ENCODE measurements at places on chromosomes 7 and 10. TPM values are rescaled to one million over a fixed set of nuclear protein-coding genes. Genes with fewer than 3 reads are reported as not detected.
A peak's percentile ranks its signal among the peaks of the same experiment; 100 is the strongest.

The PTF1A gene
- not detected for total RNA-seq

The PRSS37 gene
- total RNA-seq, result not detected

DNA sequence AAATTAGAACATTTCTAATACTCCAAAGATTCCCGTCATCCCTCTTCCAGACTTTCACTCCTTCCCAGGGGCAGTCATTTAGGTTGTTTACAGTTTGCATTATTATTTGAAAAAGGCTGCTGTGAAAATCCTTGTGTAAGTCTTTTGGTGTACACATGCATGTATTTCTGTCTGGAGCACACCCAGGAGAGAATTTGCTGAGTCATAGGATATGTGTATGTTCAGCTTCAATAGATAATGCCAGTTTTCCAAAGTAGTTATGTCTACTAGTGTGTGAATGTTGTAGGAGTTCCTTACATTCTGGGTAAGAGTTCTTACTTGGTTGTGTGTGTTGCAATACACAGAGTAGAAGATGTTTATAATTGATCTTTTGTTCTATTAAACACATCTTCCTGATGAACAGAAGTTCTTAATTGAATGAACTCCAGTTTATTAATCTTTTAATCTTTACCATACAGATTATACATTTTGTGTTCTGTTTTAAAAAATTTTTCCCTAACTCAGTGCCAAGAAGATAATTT, 25.3 kb downstream of the CROT start:
- DNase-seq, result peak; percentile 5

- no peak for DNase-seq
These were observed 70.4 kb downstream of the FAM185A start for GRCh38 chr7:102819151-102819550.

DNA sequence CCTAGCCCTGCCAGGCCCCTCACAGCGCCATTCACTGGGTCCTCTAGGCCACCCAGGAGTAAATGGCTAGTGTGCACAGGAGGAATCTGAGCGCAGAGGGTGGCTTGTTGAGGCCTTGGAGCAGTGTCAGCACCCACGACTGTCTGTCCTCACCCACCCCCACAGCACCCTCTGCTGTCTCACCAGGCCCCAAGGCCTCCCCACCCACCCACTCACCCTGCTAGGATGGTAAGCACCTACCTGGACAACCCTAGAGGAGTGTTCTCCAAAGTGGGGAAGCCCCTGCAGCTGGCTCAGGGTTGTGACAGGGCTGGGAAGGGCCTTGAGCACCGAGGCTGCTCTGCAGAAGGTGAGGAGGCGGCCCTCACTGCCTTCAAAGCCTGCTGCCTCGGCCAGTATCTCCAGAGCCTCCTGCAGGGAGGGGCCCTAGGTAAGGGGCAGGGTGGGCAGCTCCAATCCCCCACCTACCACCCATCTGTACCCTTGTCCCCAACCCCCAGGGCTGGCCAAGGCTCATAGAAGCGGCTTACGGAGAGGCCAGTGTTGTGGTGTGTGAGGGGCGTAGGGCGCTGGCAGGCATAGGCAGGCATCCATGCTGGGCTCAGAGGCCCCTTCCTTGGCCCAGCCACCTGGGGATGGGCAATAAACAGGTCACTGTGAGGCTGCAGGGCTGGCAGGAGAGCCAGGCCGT, 2.9 kb downstream of the POLM start:
- no peak for DNase-seq

- DNase-seq, result no peak
These were observed 52.5 kb downstream of the FAS start for GRCh38 chr10:89043052-89043451.

- DNase-seq, result no peak
These were observed 32.3 kb downstream of the RAB18 start for GRCh38 chr10:27536437-27536836.

GRCh38 chr7:82275342-82275741, 168.2 kb downstream of the CACNA2D1 start:
- no peak for DNase-seq

DNA sequence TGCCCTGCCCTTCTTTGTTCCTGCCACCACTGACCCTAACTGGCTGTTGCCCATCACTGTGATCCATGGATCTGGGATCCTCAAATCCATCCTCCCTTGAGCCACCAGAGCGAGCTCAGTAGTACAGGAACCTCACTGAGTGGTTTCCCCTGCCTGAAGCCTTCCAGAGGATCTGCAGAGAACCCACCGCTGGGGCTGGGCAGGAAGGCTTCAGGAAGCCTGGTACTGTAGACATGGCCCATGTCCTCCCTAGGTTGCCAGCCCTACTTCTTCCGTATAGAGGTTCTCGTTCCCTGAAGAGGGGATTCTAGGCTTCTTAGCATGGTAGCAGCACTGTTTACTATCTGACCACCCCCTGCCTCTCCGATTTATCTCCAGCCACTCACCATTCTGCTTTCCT, 687.3 kb upstream of the FOXK1 start:
- DNase-seq, result no peak

- DNase-seq, result no peak
These were observed 259.2 kb downstream of the GLRX3 start for GRCh38 chr10:130395248-130395936.

GRCh38 chr10:106082865-106083264, 1081.6 kb downstream of the SORCS1 start:
- DNase-seq, result no peak

GRCh38 chr7:125195156-125195555, 265.5 kb upstream of the POT1 start:
- DNase-seq, result no peak

- DNase-seq, result peak; percentile 72
These were observed 1.5 kb downstream of the PDLIM1 start for GRCh38 chr10:95289003-95289920.

- DNase-seq, result no peak
These were observed 31.3 kb upstream of the FRAT2 start for GRCh38 chr10:97365761-97366351.
